Dermis microvascular lymphatic vessel endothelial cell (primary cell): ENCODE measurements at places on chromosomes 4 and X.

DNA sequence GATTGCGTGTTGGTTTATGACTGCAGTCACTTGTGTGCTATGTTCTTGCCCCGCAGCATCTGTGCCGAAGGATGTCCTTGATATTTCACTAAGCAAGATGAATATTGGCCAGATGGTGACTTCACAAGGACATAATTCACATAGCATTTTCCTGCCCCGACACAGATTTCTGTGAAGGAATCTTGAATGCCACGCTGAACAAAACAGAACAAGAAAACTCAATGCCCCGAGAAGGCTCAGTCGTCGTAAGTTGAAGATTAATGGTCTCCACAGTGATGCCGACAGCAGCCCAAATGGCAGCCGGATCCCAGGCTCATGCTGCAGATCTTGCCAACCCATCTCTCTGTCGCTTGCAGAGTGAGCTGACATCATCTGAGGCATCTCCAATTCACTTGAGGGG, 145.9 kb downstream of the CPEB2 start:
- no peak for DNase-seq

DNA sequence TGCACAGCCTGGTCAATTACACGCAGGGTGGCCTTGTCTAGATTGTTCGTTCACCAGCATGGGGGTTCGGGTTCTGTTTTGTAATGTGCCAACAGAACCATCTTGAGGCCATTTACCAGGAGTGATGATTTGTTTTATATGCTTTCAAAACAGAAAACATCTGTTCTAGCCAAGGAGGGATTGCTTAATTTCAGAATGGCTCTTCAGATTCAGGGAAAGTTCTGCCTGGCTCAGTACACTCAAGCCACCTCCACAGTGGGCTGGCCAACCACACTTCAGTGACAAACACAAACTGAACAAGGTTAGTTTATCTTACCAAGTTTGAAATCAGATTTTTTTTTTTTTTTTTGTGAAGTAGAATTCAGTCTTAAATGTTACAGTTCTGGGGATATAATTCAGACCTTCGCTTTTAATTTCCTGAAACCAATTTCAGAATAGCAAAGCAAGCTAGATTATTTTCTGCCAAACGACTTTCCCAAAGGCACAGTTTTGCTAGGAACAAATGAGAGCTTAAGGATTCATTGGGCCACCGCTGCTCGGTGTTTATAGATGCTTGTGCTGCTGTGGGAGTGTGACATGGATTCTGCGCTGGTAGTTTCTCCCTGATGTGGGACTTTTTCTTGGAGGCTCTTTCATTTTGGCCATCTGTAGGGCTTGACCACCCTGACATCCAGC, 23.4 kb downstream of the SMS start:
- no peak for DNase-seq

DNA sequence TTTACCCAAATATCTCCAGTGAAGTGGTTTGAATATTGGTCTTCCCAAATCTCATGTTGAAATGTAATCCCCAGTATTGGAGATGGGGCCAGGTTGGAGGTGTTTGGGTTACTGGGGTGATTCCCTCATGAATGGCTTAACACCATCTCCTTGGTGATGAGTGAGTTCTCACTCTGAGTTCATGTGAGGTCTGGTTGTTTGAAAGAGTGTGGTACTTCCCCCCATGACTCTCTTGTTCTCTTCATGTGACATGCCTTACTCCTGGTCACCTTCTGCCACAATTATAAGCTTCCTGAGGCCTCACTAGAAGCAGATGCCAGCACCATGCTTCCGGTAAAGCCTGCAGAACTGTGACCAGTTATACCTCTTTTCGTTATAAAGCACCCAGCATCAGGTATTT, 32.9 kb upstream of the OTUD4 start:
- DNase-seq = no peak

DNA sequence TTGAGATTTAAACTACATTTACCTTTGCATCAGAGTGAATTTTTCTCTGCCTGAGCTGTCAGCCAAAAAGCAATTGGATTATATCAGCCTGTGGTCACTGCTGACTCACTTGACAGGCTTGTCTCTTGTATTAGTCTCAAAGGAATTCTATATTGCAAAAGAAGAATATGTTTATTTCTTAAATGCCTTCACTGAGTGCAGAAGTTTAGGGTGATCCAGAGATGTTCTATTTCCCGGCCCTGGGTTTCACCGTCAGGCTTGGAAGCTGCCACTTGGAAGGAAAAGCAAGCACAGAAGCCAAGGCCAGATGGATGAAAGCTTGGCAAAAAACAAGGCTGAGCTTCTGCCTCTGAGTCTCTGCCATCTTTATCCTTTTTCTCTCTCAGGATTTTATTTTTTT, 80.9 kb downstream of the FAM114A1 start:
- DNase-seq = no peak

- no peak for DNase-seq
These were observed 107.5 kb upstream of the RBPJ start for GRCh38 chr4:26213317-26213716.

GRCh38 chr4:113189546-113189945, 140.1 kb downstream of the ANK2 start:
- no peak for DNase-seq

DNA sequence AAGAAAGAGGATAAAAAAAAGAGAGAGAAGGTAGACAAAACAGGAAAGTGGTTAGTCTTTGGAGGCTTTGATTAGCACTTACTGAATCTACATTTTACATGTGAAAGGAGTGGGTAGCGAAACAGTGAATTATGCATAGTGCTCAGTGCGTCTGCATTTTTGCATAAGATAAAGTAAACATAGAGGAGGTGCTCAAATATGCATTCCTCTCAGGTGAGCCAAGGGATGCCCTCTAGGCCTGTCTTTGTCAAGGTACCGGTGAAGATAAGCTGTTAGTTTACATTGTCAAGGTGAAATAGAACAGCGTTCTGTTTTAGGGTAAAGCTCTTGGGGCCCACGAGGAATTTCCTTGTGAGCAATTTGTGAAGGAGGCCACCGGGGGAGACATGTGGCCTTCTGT, 260.6 kb downstream of the TRIML1 start:
- no peak for DNase-seq

DNA sequence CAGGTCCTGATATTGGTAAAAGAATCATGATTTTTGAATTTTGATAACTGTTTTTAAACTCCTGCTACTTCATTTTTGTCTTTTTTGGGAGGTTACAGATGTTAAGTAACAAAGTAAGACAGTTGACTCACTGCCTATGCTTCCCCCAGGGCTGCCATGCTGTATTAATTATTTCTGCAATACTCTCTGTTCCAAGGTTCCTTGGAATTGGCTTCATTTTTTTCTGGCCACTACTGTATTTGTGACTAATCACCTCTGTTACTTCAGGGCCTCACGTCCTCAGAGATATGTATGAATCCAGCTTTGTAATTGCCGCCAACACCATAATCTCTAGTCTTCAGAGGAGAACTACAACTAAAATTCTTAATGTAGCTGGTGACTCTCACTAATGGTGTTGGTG, 1729.3 kb downstream of the C4orf33 start:
- DNase-seq = no peak

DNA sequence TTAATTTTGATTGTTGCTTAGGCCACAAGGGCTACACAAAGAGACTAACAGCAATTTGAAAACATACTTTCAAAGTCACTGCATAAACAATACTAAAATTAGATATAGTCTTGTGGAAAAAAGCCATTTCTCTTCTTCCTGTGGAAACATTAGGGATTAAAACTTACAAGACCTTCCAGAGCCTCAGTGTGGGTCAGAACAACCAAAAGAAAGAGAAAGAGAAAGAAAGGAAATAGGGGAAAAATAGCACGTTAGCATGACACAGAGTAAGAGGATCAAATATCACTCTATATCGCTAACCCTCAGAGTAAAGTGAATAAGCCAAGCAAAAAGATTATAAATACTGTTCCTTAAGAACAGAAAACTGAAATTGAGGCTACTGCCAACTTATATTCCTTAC, 127.8 kb upstream of the DIAPH2 start:
- no peak for DNase-seq

GRCh38 chr4:143025081-143025704, 159.5 kb upstream of the USP38 start:
- DNase-seq = no peak

DNA sequence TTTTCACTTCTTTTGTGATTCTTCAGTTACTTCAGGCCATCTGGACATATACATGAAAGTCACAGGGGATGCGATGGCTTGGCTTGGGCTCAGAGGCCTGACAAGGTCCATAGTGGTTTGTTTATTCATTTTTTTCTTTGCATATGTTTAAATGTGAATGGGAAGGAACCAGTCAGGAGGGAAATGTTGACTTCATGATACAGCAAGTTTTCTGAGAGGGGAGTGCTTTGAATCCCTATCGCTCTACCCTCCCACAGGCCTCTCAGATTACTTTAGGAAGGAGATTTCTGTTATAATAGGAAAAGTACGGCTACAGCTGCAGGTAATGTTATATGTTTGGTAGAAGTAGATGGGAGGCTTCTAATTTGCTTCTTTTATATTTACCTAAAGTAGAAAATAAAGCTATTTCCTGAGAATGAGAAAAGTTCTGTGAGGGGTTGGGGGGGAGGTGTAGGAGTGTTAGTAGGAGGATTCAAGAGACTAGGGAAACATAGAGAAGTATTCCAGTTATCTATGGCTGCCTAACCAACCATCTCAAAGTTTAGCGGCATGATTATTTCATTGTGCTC, 322.9 kb downstream of the RAPGEF2 start:
- DNase-seq = no peak

GRCh38 chrX:78603908-78604307, 55.2 kb downstream of the RTL3 start:
- DNase-seq = no peak

DNA sequence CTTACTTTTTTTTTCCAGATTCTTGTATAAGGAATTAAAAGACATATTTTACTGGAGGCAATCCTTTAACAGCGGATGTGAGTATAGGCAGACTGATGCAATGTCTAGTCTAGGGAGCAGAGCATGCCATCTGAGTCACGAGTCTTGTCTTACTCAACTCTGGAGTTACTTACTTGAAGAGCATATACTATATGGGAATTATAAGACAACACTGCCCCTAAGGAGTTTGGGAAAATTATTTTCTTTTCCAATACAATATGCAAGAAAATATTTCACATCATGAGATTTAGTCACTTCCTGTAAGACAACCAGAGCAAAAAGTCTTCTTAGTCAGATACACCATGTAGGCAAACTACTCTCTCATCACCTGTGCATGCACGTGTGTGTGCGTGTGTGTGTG, 537.3 kb upstream of the FTHL17 start:
- DNase-seq = no peak

GRCh38 chr4:101294597-101294996, 52.7 kb downstream of the PPP3CA start:
- no peak for DNase-seq

DNA sequence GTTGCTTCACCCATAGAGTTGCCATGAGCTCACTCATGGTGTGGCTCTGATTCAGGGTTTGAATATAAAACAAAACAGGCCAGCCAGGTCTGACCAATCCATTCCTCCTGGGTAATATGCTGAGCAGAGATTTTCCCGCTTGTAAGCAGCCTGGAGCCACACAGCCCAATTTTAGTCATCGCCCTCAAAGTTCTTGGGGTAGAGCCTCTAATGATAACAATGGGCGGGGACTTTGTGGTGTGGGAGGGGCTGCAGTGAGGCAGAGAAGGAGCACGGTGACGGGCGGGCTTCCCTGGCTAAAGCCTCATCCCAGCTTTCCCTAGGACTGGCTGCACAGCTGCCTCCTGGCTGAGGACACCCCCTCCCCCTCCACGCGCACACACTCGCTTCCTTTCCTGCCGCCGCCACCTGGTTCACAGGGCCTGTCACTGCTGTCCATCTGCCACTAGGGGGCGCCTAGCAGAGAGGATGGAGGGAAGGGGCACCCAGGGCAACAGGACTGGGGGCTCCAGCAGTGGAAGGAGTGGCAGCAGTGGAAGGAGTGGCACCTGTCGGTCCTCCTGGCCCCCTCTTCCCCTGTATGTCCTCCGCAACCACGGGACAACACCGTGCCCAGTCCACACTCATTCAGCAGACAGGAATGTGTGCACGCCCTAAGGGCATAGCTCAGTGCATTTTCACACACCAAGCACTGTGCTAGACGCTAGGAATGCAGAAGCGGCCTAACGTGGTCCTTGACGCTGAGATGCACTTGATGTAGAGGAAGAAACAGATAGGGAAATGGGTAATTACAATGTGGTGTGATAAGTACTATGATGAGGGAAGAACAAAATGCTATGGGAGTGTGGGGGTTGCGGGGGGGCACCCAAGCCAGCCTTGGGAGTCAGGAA, 26.8 kb downstream of the PRPS1 start:
- peak; percentile 67 for DNase-seq

GRCh38 chr4:41746025-41746439, 2.5 kb downstream of the PHOX2B start:
- DNase-seq = no peak

DNA sequence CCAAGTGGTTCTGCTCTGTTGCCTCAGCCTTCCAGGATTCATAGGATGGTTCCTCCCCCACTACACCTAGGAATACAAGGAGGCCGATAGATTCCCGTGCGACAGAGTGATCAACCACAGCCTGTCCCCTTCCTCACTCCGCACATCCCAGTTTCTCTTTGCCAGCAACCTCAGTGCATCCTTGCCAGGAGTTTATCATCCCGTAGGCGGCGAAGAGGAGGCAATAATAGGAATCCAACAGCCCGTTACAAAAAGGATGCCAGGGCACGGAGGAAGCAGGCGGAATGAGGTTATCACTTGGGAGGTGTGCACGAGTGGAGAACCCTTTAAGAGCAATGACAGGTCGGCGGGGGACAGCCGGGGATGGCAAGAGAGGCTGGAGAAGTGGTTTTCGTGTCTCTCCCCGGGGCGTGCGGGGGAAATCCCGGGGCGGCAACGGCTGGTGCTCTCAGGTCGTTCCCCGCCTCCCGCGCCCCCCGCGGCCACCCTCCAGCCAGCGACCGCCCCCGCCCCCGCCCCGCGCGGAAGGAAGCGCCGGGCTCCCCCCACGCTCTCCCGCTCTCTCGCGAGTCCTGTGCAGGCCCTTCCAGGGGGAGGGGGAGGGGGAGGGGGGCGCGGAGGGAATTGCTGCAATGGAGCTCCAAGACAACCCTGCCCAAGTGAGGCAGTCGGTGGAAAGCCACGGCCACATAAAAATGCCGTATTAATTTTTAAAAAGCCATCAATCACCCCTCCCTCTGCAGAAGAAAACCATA, 1.6 kb downstream of the PPP3CA start:
- no peak for DNase-seq

DNA sequence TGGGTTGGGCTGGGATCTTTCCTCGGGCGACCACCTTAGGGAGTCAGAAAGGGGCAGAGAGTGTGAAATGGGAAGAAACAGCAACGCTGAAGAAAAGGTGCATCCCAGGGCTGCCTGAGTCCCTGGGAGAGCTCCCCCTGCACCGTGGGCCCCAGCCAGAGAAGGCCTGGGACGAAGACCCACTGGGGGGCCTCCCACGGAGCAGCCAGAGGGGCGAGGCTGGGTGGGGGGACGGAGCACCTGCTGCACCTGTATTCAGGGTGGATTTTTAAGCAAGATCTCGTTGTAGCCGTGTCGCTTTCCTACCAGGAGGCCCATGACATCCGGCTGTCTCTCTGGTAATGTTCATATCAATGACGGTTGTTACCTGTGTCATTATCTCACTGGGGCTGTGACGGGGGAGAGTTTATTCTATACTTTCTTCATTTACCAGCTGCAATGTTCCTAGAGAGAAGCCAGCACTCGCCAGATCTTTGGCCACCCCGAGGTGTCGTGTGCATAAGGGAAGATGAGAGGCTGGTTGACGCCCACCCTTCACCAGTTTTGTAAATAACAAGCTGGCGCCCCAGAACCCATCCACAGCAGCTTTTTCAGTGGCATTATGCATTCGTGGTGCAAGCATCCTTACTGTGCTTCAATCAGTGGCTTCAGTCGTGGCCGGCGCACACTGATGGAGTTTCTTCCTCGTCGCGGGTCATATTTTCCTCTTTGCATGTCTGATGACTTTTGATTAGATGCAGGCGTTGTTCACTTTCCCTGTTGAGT, 5.6 kb upstream of the PCGF3 start:
- no peak for DNase-seq
